ENCODE measurements at places on chromosomes 4 and X.
A peak's percentile ranks its signal among the peaks of the same experiment; 100 is the strongest.

- no peak for DNase-seq
Observed at GRCh38 chrX:20451929-20452328, 185.2 kb upstream of the RPS6KA3 start.

GRCh38 chrX:150967786-150968185 lies 15.3 kb upstream of the HMGB3 start:
- DNase-seq = no peak

- DNase-seq = no peak
Observed at GRCh38 chr4:53019485-53020382, 157.6 kb downstream of the RASL11B start.

GRCh38 chr4:182492423-182492822 lies 249.2 kb downstream of the TENM3 start:
- DNase-seq = no peak

DNA sequence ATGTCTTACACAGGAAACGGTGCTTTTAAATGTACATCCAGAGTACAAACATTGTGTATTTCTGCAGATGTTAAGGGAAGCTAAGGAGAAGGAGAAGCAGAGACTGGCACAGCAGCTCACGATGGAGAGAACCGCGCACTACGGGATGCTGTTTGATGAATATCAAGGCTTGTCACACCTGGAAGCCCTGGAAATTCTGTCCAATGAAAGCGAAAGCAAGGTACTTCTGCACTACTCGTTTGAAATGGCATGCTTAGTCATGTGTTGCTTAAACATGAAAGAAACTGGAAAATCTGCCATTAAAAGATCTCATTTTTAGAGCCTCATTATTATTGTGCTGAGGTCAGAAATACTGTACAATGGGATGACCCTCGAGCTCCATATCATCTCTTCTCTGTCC lies 47.2 kb downstream of the FAM114A1 start:
- peak; percentile 35 for DNase-seq

GRCh38 chrX:46165411-46165810 lies 379.8 kb downstream of the ZNF674 start:
- no peak for DNase-seq

DNA sequence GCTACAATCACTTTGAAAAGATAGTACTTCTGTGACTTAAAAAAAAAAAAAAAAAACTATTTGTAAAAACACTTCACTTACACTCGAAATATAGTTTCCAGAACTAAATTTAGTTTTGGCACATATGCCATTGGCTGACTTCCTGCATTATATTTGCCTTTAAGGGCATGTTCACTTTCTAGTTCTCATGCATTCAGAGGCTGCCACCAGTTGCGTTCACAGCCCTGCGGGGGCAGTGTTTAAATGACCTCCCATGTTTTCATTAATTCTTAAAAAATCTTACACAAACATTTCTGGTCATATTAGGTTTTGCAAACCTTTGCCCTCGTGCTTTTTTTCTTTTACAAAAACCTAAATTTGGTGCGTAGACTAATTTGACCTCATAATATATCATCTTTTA lies 12.4 kb upstream of the ARHGAP6 start:
- no peak for DNase-seq

DNA sequence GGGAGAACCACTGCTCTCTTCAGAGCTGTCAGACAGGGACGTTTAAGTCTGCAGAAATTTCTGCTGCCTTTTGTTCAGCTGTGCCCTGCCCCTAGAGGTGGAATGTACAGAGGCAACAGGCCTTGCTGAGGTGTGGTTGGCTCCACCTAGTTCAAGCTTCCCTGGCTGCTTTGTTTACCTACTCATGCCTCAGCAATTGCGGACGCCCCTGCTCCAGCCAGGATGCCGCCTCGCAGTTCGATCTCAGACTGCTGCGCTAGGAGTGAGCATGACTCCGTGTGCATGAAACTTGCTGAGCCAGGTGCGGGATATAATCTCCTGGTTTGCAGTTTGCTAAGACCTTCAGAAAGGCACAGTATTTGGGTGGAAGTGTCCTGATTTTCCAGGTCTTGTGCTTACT lies 70.9 kb downstream of the MAGEB5 start:
- no peak for DNase-seq

GRCh38 chr4:4868040-4868757 lies 8.7 kb downstream of the MSX1 start:
- DNase-seq = no peak

DNA sequence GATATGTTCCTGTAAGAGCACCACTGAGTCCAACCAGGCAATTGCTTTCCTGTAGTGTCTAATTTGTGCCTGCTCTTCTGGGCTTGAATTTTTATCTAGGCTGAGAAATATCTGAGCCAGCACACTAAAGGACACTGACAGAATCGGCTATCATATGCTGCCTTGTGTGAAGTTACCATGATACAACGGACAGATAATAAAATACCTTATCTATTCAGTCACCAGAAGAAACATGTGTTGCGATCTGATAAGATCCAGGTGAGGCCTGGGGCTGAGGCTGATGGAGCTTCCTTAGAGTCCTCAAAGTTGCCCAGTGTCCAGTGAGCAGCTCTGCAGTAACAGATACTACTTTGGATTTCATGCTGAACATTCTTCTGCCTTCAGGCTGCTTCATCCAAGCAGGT lies 111.8 kb downstream of the ZNF518B start:
- no peak for DNase-seq

GRCh38 chrX:78650906-78651437 lies 8.2 kb downstream of the RTL3 start:
- no peak for DNase-seq

DNA sequence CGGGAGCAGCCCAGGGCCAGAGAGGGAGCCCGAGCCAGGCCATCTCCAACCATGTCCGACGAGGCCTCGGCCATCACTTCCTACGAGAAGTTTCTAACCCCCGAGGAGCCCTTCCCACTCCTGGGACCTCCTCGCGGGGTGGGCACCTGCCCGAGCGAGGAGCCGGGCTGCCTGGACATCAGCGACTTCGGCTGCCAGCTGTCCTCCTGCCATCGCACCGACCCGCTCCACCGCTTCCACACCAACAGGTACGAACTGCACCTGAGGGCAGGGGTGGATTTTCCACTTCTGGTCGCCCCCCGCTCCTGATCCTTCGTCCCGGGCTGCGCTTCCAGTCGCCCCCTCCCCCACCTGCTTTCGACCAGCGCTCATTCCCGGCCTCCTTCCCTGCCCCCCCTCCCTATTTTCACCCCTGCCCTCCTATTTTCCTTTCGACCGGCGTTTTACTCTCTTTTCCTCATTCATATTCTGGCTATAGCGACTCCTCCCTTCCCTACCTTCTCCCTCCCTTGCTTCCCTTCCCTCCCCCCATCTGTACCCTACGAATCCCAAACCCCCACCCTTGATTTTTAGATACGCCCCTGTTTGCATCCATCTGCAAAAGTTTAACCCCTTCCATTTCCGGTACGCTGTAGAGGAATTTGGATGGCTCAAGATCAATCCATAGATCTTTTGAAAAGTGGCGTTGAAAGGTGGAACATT lies 633 bp downstream of the FAM199X start:
- DNase-seq = no peak

DNA sequence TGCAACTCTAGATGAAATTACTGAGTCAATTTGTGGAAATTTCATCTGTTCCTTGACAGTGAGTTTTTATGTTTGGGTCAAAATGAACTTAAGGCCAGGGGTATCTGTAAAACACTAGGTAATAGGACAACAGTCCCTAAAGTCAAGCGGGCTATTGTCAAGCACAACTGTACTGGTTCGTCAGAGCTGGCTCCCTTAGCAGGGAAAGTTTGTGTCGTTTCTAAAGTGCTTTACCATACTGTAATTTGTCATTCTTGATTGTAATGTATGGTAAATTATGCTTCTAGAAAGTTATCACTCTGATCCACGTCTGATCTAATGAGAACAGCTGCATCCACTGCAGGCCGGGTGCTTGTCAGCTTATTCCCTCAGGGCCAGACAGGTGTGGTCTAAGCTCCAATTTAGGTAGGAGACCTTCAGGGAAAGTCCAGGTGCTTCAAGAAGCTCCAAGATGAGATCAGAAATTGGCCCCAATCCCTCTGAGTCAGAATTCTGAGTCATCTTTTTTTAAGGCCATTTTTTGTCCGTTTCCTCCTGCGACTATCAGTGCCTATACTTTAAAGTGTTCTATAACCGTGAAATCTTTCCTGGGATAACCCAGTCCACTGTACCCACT lies 92.2 kb downstream of the PALLD start:
- DNase-seq = no peak

GRCh38 chr4:88999392-88999930 lies 57.5 kb downstream of the FAM13A start:
- no peak for DNase-seq

GRCh38 chr4:67558493-67558892 lies at the start of gene STAP1:
STAP1 (plus strand) TSS chr4:67558727; CDS start chr4:67558810, 83 bp downstream.
- peak; percentile 63 for DNase-seq

- no peak for DNase-seq
Observed at GRCh38 chr4:108430921-108431320, 189.5 kb upstream of the RPL34 start.

GRCh38 chrX:9609987-9610386 lies 145.1 kb downstream of the TBL1X start:
- DNase-seq = no peak

DNA sequence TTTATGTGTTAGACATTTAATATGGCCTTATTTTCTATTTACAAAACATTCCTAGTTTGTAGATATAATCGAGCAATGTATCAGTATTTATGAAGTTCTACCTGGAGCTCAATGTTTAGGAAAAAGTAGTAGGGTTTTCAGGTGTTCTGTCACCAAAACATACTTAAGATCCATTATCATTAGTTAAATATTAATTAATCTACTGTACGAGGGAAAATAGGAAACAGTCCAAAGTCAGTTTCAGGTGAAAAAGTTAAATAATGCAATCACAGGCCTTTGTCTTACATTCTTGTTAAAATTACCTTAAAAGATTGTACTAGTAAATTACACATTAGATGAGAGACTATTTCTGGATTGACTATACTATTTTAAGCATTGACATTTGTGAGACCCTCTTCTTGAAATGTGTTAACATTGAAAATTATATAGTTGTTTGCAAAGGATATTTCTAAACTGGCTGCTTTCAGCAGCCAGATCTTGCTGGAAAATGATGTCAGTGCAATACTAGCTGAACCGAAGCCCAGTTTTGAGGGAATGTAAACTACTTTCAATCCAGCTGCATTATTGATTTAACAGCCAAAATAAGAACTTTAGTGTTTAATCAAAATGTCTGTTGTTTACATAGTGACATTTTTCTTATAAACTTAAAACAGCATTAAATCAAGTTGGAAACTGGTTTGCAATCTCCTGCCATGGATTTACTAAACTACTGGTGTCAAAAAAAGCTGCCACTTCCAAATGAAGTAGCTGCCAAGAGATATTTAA lies 19.3 kb downstream of the GUCY1B1 start:
- DNase-seq = no peak

- no peak for DNase-seq
Observed at GRCh38 chrX:100395781-100396180, 14.3 kb downstream of the PCDH19 start.

DNA sequence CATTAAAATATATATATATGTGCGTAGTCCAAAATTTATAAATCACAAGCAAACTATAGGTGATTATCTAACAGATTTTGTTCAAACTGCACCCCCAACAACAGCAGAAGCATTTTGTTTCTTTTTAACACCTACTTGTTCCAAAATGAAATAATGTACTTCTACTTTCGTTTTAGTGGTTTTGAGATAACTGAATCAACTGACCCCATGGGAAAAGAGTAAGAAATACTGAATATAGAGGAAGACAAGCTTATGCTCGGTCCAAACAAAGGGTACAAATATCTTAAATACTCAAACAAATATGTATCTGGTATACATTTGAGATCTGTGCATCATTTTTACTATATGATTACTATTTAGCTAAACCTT lies 22.4 kb downstream of the MAP7D3 start:
- no peak for DNase-seq

GRCh38 chr4:79331126-79331876 lies 5.4 kb upstream of the NAA11 start:
- DNase-seq = no peak

DNA sequence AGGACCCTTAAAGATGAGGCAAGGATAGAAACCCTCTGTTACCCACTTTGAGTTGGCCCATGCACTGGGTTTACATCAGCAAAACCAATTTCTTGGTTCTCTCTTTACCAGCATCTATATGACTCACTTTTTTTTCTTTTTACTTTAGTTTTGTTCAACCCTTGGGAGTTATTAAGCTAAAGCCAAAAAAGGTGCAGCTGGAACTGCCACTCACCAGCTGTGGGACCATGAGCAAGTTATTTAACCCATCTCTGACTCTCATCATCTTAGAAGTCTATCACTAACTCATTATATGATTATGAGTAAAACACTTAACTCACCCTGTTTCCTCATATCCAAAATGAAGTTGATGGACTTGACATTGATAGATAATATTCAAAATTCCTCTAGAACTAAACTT lies 53.4 kb downstream of the GABRB1 start:
- DNase-seq = no peak

GRCh38 chrX:123607806-123608205 lies 125.0 kb downstream of the THOC2 start:
- no peak for DNase-seq

DNA sequence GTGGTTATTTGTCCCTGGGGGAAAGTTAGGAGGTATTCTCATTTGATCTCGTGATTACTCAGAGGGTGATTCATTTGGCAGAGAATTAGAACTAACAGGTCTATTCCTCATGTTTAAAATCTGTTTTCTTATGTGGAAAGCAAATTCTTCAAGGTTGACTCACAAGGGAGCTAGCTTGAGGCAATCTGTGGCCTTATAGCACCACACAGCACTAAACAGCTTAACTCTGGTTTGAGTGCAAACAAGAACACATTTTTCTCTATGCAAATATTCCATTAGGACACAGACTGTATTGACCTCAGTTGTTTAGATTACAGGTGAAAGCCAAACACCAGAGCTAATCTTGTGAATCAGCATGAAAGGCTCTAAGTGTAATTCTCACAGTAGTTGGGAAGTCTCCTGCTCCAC lies 694.4 kb upstream of the POU3F4 start:
- DNase-seq = no peak

- no peak for DNase-seq
Observed at GRCh38 chrX:54415534-54416350, 24.5 kb upstream of the TSR2 start.

- DNase-seq = no peak
Observed at GRCh38 chr4:12987284-12987683, 496.9 kb downstream of the RAB28 start.

- DNase-seq = no peak
Observed at GRCh38 chr4:108203377-108203776, 34.6 kb upstream of the LEF1 start.

- DNase-seq = peak; percentile 59
Observed at GRCh38 chr4:1767770-1768366, 25.2 kb upstream of the FGFR3 start.
